ENCODE measurements at places on chromosomes 13 and 19.
A peak's percentile ranks its signal among the peaks of the same experiment; 100 is the strongest.

DNA sequence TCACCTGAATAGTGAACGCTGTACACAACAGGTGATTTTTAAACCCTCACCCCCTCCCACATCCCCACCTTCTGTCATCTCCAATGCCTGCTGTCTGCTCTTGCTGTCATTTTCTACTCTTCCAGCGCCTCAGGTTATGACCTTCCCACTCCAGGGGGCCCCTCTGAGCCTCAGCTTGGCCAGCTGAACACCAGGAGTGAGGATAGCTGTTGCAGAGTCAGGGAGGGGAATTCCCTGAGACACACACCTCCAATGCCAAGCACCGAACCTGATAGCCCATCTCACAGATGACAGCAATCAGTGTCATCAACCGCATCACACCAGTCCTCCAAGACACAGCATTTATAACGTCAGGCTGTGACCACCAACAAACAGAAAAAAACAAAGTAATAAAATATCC is 193.5 kb downstream of the ZNF536 start:
- DNase-seq = no peak

DNA sequence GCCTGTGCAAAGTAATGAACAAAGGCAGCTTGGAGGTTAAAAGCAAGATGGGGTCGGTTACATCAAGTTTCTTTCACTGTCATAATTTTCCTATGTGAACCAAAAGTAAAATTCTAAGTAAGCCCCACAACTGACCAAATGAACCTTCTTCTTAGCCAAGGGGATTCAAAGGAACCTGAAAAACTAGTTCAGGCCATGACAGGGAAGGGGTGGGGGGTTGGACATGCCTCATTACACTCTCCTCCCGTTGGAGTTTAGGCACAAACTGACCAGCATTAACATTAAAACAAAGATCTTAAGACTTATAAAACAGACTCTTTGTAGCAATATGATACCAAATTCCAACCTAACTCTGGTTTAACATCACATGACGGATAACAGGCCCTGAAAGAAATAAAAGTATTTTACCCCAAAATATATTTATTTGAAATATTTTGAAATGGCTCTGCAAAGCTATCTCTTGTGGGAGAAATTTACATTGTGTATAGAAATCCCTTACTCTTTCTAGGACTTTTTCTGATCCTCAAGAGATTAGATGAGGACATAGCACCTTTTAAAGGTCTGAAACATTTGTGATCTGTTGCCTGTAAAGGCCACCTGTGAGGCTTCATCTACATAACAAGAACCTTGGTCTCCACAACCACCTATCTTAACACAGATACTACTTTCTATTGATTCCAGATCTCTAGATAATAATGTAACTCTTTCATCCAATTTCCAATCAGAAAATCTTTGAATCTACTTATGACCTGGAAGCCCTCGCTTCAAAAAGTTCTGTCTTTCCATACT is 1829.0 kb upstream of the MIR17HG start:
- DNase-seq = no peak

DNA sequence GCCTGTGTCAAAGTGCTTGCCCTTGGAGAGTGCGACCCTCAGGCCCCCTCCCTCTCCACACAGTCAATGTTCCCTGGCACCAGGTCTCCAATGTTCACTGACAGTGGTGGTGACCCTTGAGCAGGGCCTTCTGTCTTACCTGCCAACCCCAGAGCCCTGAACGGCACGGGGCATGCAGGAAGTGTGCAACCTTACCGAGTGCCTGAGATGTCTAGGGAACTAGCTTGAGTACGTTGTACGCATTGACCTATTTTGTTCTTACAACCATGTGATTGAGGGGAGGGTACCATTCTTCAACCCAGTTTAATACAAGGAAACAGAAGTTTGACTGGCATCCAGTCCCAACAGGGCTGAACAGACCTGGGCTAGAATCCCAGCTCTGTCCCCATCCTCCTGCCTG is 13.2 kb downstream of the MAG start:
- DNase-seq = no peak

DNA sequence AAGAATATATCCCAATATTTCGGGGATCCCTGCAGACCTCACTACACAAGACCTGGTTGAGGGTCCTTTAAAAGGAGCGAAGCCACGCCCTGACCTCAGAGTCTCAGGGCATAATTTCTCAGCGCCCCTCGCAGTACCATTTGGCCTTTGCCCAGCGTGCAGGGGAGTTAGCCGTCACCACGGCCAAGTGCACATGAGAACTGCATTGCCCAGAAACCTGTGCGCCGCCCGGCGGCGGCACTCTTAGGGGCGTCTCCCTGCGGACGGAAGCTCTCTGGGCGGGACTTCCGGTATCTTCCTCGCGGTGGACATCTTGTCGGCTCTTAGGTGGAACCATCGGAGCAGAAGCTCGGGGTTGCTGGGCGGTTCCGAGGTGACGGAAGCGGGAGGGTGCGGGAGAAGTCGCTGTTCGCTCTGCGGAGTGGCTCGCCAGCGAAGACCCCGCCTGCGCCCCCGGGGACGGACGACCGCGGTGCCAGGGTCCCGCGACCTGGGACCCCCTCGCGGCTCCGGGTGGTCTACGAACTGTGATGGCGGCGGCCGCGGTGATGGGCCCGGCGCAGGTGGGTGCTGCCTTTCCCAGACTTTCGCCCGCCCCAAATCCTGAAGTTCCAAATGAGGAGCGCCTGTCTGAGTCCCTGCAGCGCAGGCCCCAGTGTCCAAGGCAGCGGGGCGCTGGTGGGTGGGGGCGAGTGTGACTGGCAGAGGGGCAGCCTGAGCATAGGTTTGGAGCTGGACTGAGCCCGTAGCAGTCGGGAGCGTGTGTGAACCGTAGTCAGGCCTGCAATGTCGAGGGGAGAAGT is at the start of gene ZNF134:
ZNF134 (plus strand) TSS at position 302 of the 803 bp plus-strand sequence. CDS start 5,227 bp downstream, outside the sequence.
- peak; percentile 96 for DNase-seq

- no peak for DNase-seq
Observed at GRCh38 chr13:93758575-93758974, 532.0 kb downstream of the GPC6 start.

Measured in GM13976 (cell line).